ENCODE measurements at places on chromosomes 1 and 21.

- no peak for DNase-seq
These were observed 10.8 kb downstream of the MTARC1 start for GRCh38 chr1:220797553-220797952.

DNA sequence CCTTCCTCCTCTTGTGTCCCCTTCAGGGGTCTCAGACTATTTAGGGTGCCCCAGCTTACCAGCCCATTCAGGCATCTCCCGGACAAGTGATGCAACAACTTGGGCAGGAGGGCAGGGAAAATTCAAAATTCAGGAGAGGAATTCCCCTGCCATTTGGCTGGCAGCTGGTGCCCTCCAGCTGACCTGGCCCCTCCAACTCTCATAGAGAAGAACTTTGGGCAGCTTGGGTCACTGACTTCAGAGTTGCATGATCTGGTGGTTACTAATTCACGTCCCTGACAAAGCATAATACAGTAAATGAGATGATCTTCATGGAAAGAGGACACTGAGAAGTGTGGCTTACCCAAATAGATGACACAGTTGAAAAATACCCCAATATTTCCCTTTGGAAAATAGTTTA is at the start of gene FCAMR:
FCAMR (minus strand) TSS at position 15 of the 400 bp plus-strand sequence. CDS start 335 bp downstream, outside the sequence.
- DNase-seq, result no peak

GRCh38 chr21:34372321-34372720 is 3.0 kb upstream of the SMIM11 start:
- no peak for DNase-seq

- no peak for DNase-seq
These were observed 408.1 kb downstream of the SETD4 start for GRCh38 chr21:35652196-35652595.

DNA sequence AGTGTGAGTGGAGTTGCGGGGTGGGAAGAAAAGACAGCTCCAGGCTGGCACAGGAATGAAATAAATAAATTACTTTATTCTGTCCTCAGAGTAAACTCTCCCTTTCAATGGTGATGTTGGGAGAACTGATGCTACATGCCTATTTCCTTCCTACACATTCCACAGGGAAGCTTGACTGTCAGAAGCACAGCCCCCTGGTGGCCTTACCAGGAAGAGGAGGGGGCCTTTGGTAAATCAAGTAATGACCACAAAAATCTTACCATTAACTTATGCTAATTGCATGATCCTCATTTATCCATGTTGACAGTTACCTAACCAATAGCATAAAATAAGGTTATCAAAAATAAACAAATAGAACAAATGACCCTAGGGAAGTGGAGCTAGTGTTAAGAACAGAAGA is 605.0 kb upstream of the PKN2 start:
- no peak for DNase-seq

GRCh38 chr1:113903501-113904292 is 902 bp downstream of the AP4B1 start:
- DNase-seq, result no peak

- no peak for DNase-seq
These were observed 107.4 kb downstream of the LEPR start for GRCh38 chr1:65527707-65528503.

DNA sequence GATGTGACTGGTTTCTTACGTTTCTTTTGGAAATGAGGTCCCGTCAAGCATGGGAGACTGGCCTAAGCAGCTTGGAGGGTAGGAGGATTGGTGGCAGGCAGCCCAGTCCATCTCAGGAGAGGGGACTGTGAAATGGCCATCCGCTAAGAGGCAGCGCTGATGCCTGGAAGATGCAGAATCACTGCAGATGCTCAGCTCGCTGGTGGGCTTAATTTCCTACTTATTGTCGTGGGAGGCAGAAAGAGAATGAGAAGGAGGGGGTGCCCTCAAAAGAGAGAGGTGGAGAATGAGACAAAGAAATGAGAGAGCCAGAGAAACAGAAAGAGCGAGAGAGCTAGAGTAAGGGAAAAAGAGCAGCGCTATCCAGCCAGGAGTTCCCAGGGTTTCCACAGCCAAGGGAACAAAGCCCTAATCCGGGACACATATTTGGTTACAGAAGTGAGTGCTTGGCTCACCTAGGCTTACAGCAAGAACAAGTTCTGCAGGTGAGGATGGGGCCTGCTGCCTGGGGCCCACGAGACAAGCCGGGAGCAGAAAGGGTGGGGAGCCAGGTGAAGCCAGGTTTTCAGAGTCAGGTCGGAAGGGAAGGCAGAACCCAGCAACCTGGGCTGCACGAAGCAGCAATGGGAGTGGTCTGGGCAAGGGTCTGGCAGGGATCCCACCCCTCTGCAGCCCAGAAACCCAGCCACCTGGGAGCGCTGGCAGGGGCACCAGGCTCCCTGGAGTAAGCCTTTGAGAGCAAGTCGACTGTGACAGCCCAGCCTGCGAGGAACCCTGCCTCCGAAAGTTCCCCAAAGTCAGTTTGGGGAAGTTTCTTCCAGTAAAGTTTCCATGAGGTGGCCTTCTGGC is 5.8 kb downstream of the ECE1 start:
- no peak for DNase-seq

GRCh38 chr1:21165076-21165475 is 11.6 kb downstream of the EIF4G3 start:
- no peak for DNase-seq

GRCh38 chr1:54528613-54529012 is 19.4 kb upstream of the ACOT11 start:
- no peak for DNase-seq

DNA sequence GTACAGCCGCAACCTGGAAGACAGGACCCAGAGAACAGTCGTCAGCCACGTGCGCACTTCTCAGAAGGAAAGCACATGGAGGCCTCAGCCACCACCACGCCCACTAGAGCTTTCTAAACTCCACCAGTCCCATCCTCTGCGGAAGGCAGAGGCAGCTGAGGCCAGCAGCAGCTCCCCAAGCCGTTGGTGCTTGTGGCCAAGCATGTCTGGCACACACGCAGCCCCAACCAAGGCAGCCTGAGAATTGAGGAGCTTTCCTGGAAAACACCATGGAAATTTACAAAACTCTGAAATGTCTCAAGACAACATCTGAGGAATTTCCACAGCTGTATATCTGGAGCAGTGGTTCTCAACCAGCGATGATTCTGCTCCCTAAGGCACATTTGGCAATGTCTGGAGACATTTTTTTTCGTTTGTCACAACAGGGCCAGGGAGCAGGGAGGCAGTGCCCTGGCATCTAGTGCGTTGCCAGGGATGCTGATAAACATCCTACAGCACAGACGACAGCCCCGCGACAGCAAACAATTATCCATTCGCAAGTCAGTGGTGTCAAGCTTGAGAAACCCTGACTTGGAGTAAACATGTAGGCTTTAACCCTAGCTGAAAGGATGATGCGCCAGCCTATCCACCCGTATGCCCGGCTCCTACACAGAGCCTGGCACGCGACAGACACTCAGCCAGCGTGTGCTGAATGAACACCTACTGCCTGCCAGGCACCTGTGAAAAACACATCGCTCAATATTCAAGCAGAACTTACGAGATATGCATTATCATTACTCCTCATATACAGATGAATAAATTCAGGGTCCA is 24.7 kb downstream of the NPHP4 start:
- no peak for DNase-seq

DNA sequence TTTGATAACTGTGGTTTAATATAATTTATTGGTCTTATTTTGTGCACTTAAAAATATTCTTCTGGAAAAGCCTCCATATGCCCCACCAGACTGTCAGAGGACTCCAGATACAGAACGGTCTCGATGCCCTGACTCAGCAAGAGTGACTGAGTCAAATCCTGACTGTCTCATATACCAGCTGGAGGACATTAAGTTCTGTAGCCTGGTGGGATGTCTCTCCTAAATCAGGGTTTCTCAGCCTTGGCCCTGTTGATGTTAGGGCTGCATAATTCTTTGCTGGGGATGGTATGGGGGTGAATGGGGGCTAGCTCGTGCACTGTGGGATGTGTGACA is 67.7 kb upstream of the TLR5 start:
- DNase-seq, result no peak

GRCh38 chr1:3247521-3248121 is 178.6 kb downstream of the PRDM16 start:
- no peak for DNase-seq

- DNase-seq, result no peak
These were observed 57.7 kb downstream of the ATG4C start for GRCh38 chr1:62841587-62842169.

GRCh38 chr1:3733883-3734589 is 18.2 kb upstream of the CCDC27 start:
- DNase-seq, result no peak

DNA sequence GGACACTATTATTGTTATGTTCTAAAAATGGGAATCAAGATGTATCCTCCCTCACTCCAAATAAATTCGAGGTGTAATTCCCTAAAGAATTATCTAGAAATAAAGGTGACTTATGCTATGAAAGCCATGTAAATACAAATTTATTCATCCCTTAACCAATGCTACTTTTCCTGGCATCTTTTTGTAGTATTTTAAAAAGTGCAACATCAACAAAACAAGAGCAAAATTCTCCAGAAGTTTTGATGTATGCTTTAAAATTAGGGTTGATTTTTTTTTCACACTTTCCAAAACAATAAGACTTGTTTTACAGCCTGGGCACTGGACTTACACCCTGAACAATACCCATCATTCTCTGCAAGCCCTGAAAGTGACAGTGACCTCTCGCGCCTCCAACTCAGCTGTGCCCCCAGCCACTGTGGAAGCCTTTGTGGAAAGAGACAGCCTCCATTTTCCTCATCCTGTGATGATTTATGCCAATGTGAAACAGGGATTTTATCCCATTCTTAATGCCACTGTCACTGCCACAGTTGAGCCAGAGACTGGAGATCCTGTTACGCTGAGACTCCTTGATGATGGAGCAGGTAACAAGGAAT is 21.4 kb upstream of the CLCA1 start:
- no peak for DNase-seq

- DNase-seq, result no peak
These were observed 54.7 kb downstream of the MRPS6 start for GRCh38 chr21:34128124-34128523.

GRCh38 chr1:192627901-192628300 is 8.0 kb upstream of the RGS13 start:
- no peak for DNase-seq

DNA sequence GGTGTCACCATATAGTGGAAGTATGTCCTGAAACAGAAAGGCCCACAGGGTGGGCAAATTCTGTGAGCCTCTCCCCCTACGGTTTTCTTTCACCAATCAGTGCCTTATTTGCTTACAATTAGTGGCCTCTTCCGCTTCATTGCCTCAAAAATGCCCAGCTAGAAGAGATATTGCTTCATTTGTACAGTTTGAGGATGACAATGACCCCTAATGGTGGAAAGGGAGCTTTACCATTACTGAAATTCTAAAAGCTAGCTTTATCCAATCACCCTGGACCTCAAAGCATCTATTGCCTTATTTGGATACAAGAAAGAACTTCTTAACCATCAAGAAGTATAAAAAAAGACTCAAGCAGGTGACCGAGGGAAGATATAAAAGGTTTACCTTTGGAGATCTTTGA is 49.6 kb downstream of the LRRC71 start:
- no peak for DNase-seq

DNA sequence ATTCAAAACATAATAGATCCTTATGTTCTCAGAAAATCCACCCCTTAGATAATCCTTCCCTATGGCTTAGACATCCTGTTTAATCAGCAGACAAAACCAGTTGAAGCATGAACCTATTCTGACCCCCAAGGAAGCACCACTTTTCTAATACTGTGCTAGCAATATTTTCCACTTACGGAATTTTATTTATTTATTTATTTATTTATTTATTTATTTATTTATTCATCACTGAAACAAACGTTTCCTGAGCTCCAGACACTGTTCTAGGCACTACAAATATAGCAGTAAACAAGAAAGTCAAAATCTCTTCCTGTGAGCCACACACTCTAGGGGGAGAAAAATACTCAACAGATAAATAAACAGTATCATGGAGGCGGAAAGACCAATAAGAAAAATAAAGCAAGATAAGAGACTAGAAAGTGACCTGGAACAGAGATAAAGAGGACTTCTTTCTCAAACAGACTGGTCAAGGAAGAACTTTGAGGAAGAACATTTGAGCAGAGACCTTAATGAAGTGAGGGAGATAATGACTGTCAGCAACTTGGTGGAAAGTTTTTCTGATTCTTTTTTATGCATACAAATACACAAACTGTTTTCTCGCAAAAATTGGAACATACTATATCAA is 145.5 kb upstream of the POGK start:
- DNase-seq, result no peak

DNA sequence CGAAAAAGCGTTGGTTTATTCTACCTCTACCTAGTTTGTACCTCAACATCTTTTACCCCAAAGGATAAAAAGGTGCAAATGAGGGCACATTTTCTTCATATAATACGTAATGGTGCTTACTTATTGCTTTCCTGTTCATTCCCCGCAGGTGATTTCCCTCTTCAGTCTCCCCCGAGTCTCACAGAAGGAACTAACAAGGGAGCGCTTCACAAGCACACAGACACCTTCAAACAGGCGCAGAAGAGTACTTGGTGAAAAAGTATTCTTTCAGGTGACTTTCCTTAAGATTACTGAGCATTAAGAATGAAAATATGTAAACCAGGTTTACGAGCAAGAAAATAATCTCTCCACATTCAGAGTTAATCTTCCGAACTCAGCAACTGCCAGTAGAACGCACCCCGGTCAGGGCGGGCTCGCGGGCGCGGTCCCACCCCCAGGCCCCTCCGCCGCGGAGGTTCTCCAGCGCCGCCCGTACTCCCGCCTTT is 511 bp upstream of the RABGAP1L start:
- DNase-seq, result no peak

- DNase-seq, result no peak
These were observed 92.4 kb downstream of the PRDM2 start for GRCh38 chr1:13792419-13792818.

- DNase-seq, result no peak
These were observed 93.5 kb upstream of the CAMK1G start for GRCh38 chr1:209490013-209490412.

GRCh38 chr1:15727866-15728534 is 8.1 kb upstream of the SLC25A34 start:
- DNase-seq, result no peak

DNA sequence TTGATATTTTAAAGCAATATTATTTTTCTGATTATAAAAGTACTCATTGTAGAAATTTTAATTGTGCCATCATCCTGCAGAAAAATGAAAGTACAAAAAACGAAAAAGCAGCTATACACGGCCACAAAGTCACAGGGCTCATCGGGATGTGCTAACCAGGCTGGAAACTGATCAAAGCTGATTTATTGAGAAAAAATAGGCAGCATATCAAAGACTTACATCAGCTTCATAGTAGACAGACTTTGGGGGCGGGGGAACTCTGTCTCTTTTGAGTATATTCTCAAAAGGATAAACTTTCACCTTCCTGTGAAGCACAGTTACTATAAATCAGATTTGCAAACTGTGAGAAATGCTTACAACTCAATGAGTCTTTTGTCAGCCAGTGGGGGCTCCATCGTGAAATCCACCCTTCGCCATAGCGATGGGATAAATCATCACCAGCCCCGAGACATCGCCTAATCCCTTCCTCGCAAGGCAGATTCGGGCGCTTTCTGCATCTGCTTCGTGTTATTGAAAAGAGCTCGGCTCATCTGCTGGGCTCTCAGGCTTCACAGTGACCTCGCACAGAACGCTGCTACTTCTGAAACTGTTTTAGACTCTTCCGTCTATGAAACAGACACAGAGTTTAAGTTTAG is 69.2 kb upstream of the ERG start:
- DNase-seq, result no peak

- no peak for DNase-seq
These were observed 109.6 kb upstream of the APP start for GRCh38 chr21:26280148-26280547.

- DNase-seq, result no peak
These were observed 41.6 kb downstream of the LAMC2 start for GRCh38 chr1:183227422-183228346.

All from stimulated activated CD4-positive, alpha-beta T cell treated with anti-CD3 and anti-CD28 coated beads, Interleukin-1b, Interleukin-23, amount 100 ng/mL, for 1 hour (primary cell).